ENCODE measurements at places on chromosomes 7 and 10.

DNA sequence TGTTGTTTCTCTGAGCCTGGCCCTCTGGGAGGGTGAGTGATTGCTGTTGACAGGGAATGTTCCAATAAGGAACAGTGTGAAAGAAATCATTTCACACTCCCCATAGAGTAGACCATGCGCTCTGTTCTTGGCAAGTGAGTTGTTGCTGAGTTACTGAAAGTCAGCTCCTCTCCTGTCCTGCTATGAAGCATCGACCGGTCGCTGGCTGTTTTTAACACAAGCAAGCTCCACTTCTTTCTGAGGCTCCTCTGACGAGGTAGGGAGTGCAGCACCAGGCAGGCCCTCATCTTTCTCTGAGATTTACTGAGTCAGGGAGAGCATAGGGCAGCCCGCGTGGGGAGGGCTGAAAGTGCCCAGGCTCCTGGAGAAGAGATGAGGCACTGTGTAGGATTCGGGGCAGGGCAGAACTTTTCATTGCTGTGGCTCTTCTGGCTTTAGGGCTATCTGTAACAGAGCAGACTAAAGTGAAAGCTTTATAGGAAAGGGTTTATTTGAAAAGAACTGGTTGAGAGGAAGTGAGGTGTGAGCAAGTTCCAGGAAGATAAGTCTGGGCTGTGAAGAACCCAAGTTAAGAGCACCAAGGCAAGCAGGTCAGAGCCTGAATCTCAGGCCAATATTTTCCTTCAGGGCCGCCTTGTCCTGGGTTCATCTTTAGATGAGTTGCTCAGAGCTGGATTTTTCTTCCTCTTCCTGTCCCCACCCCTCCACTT lies 332.2 kb downstream of the CCSER2 start:
- no peak for DNase-seq

DNA sequence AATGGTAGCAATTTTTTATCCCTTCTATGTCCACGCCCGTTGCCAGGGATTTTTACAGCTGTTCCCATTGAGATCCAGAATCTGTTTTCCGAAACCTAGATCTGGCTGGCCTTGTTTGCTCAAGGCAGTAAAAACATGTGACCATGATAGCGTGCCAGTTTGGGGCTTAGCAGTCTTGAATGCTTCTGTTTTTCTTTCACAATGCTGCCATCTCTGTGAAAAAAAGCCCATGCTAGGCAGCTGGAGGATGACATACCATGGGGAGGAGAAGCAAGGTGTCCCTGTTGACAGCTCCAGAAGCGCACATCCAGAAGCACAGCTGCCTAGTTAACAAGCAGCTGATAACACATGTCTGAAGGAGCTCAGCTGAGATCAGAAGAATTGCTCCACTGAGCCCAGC lies 2.2 kb upstream of the ZNF92 start:
- DNase-seq = no peak

DNA sequence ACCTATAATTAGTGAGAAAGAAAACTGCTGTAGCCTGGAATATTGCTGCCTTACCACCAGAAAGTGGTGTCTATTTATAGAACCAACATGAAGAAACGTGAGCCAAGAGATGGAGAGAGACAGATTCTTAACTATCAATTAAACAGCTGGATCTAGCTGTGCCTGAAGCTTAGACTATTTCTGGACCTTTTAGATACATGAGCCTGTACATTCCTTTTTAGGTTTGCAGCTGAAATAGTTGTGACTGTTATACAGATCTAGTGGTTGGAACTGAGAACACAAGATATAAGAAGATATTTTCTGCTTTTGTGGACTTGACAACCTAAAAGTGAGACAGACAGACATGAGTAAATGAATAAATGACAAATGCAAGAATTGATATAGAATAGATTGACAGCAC lies 73.4 kb downstream of the CDK14 start:
- no peak for DNase-seq

DNA sequence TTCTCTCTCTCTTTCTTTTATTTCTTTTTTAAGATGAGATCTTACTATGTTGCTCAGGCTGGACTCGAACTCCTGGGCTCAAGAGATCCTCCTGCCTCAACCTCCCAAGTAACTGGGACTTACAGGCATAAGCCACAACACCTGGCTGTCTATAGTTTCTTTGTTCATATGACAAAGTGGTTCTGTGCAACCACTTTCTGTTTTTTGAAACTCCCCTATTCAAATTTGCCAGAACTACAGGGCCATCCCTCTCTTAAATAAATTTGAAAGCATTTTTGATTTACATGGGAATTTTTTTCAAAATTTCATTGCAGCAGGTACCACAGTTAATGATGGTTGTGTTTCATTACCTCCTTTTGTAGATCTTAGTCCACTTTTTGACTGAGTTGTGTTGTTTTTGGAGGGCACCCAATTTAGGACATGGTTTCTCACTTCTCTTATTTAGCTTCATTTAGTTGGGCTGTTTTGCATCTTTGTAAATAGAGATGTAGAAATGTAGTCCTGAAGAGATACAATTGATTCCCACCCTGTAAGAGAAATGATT lies 119.2 kb downstream of the LRRC4 start:
- no peak for DNase-seq

- no peak for DNase-seq
These were observed 55.0 kb downstream of the WAC start for GRCh38 chr10:28587970-28588290.

DNA sequence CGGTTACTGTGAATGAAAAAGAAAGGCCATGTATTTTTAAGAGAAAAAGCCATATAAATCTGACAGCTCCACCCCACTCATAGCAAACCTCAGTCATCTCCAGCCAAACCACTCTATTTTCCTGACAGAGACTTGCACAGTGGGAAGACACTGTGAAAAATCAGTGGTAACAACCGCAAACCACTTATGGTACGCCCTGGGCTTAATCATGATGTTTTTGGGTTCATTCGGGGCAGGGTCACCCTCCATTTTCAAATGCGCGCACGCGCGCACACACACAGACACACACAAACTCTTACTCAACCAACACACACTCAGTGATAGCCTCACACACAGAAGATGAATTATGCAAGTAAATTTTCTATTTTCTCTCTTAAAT lies 82.1 kb upstream of the HPS1 start:
- DNase-seq = no peak

DNA sequence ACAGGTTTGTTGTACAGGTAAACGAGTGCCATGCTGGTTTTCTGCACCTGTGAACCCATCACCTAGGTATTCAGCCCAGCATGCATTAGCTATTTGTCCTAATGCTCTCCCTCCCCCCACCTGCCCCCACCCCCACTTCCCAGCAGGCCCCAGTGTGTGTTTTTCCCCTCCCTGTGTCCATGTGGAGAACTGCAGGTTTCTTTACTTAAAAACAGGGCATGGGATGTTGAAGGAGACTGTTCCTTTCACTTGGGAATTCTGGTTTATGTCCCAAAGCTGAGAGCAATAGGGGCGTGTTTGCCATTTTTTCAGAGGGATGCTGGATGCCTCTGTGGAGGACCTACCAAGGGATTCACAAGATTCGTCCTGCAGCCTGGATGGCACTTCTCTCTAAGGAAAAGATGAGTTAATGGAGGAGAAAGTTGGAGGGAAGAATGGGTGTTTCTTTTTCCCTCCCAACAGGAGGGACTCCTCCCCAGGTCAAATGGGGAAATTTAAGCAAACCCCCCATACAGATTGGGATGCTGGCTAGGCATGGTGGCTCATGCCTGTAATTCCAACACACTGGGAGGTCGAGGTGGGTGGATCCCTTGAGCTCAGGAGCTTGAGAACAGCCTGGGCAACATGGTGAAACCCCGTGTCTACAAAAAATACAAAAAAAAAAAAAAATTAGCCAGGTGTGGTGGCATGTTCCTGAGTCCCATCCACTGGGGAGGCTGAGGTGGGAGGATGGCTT lies 136.0 kb downstream of the GALNT17 start:
- no peak for DNase-seq

- DNase-seq = no peak
These were observed 668 bp downstream of the GPR37 start for GRCh38 chr7:124764847-124765400.

DNA sequence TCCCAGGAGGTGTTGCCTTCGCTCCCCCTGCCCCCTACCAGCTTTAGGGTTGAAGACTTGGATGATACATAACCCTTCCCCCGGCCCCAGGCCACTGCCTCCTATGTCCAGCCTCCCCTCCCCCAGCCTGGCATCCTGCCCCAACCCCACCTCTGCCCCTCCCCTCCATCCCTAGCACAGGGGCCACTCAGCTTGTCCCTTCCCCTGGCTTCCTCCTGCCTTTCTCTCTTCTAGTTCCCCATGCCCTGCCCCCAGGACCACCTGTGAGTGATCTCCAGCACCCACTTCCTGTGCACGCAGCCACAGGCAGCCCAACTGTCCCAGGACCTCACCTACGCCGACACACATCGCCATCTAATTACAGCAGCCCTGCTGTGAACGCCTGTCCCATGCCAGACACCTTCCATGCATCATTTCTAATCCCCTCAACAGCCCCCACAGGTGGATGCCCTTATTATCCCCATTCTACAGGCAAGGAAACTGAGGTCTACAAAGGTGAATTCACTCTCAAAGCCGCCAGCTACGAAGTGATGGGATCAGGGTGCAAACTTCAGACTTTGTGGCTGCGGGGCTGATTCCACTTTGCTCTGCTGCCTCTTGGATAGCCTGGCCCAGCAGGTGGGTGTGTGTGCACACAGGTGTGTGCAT lies 82.4 kb upstream of the CHST15 start:
- no peak for DNase-seq

DNA sequence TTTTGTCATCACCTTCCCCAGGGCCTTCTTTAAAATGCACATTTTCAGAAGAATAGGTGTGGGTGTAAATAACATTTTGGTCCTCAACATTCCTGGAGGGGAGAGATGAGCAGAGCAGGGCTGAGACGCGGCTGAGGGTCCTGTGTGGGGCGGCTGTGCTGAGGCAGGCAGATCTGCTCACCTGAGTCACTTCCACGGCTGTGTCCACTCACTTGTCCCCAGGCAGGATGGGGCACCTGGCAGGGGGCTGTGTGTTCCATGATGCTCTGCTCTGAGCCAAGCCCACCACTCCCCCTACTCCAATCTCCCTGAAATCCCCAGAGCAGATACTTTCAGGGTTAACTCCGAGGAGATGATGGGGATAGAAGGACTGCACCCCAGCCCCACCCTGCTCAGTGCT lies 93.8 kb downstream of the GLRX3 start:
- no peak for DNase-seq

DNA sequence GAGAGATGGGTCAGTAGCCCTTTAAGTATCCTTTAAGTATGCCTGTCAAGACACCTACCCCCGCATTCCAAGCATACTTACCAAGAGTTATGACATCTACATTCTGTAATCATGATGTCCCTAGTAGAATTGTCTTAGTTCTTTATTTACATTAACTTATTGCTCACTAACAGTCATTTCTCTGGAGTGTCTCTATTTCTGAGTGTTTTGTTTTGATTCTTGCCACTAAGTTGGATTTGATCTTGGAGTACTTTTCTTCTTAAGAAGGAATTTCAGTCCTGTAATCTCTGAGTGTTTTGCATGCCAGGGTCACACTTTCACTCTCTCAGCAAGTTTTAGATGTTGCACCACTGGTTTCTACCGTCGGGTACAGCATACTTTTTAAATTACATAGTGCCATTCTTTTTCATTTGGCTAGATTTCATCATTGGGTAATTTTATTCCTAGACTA lies 1053.9 kb downstream of the KCNMA1 start:
- DNase-seq = no peak

- DNase-seq = no peak
These were observed 49.4 kb downstream of the FRMPD2 start for GRCh38 chr10:48224979-48225560.

DNA sequence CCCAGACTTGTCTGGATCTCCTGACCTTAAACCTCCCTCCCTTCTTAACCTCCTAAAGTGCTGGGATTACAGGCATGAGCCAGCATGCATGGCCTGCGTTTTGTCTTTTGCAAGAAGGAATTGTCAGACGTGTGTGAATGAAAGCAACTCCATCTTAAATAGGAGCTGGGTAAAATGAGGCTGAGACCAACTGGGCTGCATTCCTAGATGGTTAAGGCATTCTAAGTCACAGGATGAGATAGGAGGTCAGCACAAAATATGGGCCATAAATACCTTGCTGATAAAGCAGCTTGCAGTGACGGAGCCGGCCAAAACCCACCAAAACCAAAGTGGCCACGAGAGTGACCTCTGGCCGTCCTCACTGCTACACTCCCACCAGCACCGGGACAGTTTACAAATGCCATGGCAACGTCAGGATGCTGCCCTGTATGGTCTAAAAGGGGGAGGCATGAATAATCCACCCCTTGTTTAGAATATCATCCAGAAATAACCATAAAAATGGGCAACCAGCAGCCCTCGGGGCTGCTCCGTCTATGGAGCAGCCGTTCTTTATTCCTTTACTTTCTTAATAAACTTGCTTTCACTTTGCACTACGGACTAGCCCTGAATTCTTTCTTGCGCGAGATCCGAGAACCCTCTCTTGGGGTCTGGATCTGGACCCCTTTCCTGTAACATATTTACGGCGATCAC lies 41.2 kb upstream of the SDK1 start:
- no peak for DNase-seq

DNA sequence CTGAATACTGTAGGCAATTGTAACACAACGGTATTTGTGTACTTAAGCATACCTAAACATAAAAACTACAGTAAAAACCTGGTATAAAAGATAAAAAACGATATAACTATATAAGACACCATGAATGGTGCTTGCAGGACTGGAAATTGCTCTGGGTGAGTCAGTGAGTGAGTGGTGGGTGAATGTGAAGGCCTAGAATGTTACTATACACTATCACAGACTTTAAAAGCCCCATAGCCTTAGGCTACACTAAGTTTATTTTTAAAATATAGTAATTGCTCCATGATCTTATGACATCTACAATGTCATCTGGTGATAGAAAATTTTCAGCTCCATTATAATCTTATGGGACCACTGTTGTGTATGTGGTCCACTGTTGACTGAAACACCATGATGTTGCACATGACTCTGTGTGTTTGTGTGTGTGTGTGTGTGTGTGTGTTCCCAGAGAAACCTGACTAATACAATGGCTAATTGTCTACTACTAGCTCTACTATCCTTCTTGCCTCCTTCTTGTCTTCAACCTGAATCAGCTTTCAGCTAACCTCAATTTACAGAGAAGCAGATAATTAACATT lies 27.6 kb upstream of the PRPF18 start:
- no peak for DNase-seq

GRCh38 chr7:18552943-18553604 lies 57.5 kb downstream of the HDAC9 start:
- DNase-seq = no peak

All from T-helper 2 cell (primary cell).